ENCODE measurements at places on chromosomes 4 and X.

DNA sequence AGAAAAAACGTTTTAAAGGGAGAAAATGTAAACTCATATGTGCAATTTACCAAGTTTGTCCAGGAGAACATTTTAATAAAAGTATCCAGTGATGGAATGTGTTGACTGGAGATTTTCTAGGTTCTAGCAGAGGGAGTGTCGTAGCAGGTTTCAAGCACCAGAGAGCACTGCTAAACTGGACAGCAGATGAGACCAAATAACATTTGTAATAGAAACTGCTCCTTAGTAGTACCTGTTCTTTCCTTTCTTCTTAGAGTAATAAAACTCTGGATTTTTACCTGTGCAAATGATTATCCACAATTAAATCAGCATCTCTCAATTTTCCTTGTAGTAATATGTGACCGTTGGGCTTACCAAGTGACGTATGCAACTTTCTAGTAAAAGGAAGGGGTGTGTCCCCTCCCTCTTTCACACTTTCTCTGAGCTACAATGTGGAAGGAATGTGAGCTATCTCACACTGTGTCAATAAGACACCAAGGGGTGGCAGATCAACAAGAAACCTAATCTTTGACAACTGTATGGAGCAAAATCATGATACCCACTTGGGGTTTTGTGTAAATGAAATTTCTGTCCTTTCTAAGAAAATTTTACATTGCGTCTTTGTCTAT, 9.5 kb downstream of the HPGDS start:
- no peak for DNase-seq

DNA sequence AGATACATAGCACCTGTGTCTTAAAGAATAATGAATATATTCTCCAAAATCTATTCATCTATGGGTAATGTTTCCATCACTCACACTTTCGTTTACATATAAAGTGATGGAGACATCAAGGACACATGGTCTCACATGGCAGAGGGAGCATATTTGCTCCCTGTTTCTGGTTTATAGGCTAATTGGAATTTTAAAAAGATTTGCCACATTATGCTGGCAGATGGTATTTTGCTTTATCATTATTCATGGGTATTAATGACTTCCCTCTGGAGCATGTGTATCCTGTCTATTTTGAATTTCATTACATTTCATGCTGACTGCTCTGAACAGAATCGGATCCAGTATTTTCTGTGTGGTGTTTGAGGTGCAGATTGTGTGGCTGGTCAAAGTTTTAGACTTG, 79.0 kb downstream of the PDGFRA start:
- no peak for DNase-seq

DNA sequence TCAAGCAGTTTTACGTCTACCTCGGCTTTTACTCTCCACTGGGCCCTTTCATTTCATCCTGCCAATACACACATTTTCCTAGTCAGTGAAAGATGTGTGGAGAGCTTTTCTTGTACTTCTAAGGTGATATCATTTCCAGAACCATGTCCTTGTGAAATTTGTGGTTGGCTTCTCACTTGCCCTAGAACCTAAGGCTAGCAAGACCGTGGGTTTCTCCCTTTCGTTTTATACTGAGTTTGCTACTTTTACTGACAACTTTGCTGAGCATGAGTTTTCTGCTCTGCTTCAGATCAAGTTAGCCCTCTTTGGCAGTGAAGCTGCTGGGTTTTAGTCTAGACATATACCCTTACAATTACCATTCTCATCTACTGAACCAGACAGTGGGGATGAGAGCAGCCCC, 95.7 kb upstream of the FRMPD4 start:
- DNase-seq: no peak

DNA sequence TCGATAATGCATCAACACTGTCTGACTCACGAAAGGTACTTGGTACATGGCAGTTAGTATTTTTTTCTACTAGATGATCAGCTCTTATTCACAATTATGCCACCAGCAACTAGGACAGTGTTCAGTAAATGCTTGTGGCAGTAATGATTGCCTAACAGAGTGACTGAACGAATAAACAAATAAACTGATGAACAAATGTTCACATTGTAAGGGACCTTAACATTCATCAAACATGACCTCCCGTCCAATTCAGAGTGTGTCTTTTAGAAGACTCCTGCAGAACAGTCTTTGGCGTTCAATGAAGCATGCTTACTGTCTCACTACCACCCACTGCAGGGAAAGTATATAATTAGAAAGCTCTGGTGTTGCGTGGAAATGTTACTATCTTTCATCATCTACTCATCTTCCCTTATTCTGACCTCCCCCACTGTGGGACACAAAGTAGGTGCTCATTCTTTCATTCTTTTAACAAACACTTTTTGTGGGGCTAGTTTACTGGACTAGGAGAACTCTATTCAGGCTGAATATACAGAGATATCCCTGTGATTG, 319.3 kb downstream of the RAB28 start:
- DNase-seq: no peak

- DNase-seq: no peak
Measured at GRCh38 chr4:14254252-14254651, 626.7 kb upstream of the BOD1L1 start.

DNA sequence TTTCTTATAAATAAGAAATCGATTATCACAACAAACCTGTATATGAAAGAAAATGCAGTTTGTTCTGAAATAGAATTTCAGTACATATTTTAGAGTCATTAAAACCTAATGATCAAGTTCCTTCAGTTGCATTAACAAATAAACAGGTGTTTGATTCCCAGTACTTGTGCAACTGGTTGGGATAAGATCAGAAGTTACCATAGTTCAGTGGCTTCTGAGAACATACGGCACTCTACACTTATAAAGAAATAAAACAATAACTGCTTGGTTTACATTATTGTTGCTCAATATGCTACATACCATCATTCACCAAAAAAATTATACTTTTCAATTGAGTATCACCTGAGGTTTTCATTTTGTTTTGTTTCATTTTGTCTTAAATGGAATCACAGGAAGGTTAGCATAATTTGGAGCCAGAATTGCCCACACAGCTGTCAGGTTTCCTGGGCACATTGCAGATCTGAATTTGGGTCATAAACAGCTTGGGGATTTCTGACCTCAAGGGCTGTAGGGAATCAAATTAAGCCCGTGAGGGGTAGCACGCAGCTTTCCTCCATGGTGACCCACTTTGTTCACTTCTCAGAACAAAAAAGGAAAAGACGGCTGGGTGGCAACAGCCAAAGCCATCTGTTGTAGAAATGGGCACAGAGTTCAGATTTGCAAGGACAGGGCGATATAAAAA, 14.9 kb upstream of the CCNG2 start:
- DNase-seq: no peak

- DNase-seq: no peak
Measured at GRCh38 chr4:145513020-145513621, 31.5 kb downstream of the SMAD1 start.

DNA sequence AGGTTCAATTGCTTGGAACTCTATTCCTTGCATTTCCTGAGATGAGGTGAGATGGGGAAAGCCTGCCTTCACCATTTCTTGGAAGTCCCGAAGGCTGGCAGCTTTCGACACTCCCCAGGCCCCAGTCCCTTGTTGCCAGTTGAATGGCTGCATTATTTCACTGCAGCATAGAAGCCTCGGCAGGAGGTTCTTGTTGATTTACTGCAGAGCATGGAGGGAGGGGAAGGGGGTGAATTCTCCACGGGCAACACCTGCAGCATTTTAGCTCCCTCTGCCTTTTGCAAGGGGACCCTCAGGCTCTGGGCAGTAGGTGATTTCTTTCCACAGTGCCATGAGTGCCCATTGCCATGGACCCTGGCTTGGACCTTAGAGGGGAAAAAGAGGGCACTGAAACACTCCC, 10.7 kb upstream of the BCLAF3 start:
- no peak for DNase-seq

GRCh38 chr4:67092351-67092750, 453.0 kb downstream of the CENPC start:
- DNase-seq: no peak
